GDM1 (cell line): ENCODE measurements at places on chromosomes 4 and X.

DNA sequence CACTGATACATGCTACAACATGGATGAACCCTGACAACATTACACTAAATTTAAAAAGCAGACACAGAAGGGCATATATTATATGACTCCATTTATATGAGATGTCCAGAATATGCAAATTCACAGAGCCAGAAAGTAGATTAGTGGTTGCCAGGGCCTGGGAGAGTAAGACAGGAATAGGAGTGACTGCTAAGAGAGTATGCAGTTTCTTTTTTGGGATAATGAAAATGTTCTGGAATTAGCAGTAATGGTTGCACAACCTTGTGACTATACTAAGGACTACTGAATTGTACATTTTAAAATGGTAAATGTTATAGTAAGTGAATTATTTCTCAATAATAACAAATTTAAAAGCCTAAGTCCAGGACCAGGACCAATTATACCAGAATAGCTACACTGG, 29.5 kb upstream of the NUP54 start:
- no peak for DNase-seq

- no peak for DNase-seq
Measured at GRCh38 chr4:113682730-113683537, 78.6 kb downstream of the CAMK2D start.

DNA sequence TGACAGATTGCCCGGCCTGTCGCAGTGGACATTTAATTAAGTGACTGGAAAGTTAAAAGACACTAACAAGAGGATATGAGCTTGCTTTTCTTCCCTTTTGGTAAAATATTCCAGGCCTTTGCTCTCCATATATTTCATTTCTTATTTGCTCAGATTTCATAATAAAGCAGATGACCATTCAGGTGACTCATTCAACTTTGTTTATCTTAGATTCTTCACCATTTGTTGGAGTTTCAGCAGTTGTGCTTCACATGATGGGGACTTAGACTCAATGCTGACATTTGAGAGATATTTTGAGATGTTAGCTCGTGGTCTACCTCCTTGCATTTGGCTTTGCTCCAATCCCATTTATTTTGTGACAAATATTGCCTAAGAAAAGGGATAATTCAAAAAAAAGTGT, 312.2 kb downstream of the ARHGAP24 start:
- no peak for DNase-seq

DNA sequence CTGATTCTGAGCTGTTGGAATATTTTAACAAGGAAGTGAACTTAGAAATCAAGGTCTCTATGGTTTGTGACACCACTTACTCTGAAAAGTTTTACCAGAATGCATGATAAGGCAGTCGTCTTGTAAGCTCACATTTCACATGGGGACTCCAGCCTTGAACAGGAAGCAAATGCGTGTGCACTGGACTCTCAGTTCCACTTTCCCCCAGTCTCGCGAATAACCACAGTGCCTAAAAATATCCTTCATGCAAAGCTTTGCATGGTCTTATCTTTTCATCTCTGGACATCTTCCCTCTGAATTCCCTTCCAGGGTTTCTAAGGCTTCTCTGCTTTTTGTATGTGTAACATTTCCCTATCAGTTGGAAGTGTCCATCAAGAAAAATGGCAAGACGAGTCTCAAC, 581.8 kb downstream of the NLGN4X start:
- no peak for DNase-seq
